Right kidney (tissue), 9 donors: ENCODE measurements at places on chromosomes 12 and 14.

- no peak for DNase-seq
Measured at GRCh38 chr14:79016828-79017505, 846.8 kb downstream of the NRXN3 start.

DNA sequence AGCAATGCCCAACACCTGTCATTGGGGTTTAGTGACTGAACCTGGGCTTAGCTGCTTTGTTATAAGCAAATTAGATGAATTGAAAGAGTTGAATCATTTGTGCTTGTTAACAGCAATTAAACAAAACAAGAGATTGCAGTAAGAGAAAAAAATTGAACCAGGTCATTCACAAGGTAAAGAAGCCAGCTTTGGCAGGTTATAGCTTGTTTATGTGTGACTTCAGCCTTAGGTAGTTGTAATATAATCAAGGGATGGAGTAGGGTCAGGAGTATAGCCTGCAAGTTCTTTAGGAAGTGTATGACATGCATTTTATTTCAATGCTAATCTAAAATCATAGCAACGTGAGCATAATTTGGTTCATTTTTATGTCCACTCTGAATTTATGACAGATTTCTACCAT lies 63.4 kb upstream of the PLEKHG3 start:
- DNase-seq, result no peak

- no peak for DNase-seq
Measured at GRCh38 chr14:49497725-49498348, 88.3 kb downstream of the RPS29 start.

GRCh38 chr14:68513838-68514607 lies 278.8 kb downstream of the ZFP36L1 start:
- DNase-seq, result no peak

DNA sequence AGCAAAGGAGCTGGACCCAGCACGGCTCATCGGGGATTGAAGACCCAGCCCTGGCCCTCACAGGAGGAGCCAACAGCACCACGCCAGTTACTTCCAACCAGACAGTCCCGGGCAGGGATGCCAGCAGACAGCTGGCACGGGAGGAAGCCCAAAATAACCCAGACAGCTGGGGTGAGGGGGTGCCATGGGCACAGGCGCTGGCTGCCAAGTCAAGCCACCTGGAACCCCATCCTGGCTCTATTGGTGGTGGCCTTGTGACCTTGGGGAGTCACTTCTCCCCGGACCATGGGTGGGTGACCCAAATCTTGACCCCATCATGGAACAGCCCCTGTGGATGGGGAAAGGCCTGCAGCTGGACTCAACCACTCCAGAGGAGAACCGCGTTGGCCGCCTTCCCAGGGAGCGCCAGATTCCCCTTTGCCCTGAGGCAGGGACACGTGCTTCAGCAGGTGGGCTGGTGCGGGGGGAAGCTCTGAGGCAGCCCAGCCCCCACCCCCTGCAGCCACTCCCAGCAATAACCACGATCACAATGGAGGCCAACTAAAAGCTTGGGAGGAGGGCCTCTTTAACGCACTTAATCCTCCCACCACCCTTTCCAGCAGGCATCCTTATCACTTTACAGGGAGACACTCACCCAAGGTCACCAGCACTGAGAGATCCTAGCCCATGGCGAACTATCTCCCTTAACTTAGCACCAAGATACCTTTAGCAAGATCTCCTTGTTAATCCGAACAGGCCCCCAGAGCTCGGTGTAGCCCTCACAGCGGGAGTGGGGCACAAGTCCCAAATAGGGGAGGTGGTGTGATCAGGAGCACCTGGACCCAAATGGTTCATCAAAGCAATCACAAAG lies 4.7 kb upstream of the RHOF start:
- DNase-seq, result peak; percentile 58

DNA sequence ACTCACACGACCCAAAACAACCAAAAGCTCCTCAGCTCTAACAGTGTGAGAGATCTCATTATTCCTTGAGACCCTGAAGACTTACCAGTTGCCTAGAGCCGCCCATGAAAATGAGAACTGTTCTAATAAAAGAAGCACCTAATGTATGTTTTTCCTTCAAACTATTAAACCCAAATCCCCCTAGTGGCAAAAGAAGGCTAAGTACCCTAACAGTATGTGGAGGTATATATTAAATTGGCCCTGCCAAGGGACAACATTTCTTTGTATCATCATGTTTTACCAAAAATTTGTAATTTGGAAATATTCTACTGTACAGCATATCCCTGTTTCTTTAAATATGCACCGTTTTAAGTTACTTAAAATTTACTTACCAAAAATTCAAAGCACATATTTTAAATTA lies 38.0 kb upstream of the PPFIA2 start:
- no peak for DNase-seq

DNA sequence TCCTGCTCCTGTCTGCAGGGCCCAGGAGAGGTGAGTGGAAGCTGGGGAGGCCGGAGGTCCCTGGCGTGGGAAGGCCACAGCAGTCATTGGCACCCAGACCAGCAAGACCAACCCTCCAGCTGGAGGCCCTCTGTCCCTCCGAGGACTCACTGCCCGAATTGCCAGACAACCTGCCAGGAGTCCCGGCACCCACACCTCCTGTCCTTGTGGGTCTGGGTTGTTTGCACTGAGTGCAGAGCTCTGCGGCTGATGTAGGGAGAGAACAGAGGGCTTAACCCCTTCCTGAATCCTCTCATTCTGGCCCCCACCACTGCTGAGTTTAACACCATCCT lies 204.9 kb downstream of the KIF26A start:
- no peak for DNase-seq

DNA sequence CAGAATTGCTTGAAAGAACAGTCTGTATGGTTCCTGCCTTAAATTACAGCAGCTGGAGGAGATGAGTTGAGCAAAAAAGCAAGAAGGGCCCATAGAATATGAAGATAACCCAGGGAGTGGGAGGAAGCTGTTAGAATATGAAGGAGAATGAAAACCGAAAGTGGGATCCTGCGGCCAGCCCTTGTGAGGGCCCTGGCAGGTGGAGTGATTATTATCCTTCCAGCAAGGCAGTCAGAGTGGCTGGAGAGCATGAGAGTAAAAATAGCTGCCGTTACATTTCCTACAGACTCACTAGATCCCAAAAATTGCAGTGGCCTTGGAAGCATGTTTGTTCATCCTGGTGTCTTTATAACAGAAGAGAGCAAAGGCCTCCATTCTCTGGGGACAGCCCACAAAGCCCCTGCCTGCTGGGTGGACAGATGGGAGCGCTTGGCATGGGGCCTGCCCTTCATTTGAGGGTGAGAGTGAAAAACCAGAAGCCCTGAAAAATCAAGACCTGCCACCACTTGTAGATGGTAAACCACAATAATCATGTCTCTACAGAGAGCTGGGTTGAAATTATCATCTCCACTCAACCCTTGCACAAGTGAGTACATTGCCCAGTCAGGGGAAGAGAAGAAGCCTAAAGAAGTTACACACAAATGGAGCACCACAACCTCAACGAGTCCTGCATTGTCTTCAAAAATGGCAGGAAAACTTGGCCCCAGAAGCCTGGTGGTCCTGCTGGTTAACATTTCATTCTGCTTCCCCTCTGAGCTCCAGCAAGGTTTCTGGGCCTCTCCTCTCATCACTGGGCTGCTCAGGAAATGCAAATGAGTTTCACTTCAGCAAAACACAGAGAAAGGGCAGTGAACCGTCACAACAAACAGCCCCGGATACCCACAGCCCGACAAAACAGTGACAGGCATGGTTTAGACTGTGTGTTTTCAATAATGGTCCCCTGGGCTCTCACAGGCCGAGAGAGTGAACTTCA lies 20.5 kb downstream of the ZDHHC22 start:
- no peak for DNase-seq

DNA sequence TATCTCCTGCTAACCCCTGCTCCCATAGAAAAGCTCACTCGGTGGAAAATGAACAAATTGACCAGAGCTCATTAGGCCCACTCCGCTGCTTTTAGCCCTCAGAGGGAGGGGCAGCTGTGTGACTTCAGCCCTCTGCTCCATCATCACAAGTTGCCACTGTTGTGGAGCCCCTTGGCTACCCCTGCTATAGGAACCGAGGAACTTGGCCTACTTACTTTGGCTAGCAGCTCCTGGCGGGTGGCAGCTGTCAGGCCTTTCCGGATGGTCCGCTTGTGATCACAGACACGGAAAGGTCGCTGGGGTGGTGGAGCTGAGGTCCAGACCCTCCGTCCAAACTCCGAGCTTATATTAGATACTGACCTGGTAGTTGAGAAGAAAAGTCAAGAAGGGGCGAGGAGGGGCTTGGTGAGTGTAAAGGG lies 612 bp downstream of the CIDEB start:
- no peak for DNase-seq

- no peak for DNase-seq
Measured at GRCh38 chr12:24541193-24541871, 407.6 kb downstream of the BCAT1 start.

DNA sequence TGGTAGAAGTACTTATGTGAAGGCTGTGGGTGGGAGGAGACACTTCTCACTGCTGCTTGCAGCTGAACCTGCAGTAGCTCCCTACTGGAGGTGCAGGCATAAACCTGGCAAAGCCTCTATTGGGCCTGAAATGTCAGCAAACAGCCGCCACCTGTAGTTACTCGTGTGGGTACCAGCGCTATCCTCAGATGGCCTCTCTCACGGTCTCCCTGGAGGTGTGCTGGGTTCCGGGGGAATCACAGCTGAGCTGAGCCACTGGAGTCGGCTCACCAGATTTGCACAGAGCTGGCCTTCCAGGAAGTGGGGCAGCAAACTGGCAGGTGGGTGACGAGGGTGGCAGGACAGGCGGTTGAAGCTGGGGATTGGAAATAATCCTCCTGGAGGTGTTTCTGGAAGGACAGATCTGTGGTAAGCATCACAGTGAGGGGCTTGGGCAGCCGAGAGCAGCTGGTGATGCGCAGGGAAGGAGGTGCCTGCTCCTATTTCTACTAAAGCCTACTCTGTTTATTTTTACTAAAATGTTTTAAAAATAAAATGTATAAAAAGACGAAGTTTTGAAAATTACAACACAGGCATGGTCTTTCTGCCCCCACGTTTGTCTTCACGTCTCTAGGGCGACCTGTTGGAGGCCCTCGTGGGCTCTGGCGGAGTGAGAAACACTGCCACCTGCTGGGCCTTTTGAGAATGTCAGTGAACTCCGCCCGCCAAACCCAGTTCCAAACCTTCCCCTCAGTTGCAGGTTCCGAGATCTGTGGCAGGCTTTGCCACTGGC lies 67.8 kb upstream of the PLEKHG3 start:
- peak; percentile 72 for DNase-seq

DNA sequence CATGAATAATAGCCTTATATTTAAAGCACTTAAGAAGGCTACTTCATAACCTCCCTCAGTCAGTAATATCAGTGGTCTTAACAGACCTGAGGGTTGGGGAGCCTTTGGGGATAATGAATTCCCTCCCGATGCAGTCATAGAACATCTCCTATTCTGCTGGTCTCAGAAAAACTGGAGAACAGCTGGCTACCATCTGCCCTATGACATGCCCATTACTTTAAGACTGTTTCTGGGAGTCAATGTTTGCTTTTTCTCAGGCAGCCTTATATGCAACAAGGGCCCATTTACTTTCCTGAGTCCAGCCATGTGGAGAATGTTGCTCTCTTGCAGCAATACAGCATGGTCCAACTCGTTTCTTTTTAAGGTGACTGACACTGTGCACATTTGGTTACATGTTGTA lies 161.7 kb upstream of the PARP11 start:
- DNase-seq, result no peak

DNA sequence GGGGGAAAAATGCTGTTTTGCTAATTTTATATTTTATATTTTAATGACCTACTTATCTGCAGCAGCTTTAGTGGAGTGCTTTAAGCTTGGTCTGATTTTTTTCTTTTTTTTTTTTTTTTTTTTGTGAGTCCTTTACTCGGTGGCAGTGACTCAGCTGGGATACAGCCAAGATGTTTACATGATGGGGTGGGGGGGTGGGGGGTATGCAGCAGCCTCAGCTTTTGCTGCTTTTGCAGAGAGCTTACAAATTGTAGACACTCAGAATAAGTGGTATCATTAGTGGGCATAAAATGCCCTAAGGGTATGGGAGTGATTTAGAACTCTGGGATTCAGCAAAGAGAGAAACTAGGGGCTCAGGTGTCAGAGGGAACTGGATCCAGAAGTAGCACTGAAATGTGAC lies 38.2 kb upstream of the ARHGAP5 start:
- DNase-seq, result no peak

DNA sequence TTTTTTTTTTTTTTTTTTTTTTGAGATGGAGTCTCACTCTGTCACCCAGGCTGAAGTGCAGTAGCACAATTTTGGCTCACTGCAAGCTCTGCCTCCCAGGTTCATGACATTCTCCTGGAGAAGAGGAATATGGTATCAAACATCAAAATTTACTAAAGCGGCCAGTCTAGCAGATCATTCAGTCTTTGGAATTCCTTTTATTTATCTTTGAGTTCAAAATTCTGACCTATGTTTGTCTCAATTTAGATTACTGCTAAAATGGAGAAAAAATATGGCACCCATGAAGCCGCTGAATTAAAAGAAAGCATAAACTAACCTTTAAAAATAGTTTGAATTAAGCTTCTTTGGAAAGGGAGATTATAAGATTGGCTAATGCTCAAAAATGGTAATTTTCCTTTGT lies 64.5 kb upstream of the EGLN3 start:
- no peak for DNase-seq

- peak; percentile 71 for DNase-seq
Measured at GRCh38 chr14:23121361-23121771, 2.3 kb upstream of the CEBPE start.

DNA sequence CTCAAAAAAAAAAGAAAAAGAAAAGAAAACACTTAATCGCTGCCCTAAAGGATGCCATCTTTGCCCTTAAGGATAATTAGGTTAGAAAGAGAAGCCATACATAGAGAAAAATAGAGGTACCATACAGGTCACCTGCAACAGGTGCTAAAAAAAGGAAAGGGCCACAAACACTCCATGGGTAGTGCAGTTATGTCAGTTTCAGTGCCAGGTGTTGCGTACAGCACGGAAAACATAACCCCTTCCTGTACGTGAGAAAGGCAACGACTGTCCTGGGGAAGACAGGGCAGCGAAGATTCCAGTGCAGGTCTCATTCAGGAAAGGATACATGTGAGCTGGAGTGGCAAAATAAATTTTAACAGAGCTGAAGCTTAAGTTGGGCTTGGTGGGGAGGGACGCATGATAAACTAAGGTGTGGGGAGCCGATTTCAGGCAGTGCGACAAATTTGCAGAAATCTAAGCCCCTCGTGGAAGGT lies 553 bp upstream of the DAZAP2 start:
- DNase-seq, result peak; percentile 77

GRCh38 chr14:77043984-77044485 lies 15.5 kb upstream of the IRF2BPL start:
- no peak for DNase-seq

- DNase-seq, result peak; percentile 81
Measured at GRCh38 chr12:54047160-54047963, 6.3 kb upstream of the HOXC4 start.
